ENCODE measurements at places on chromosomes 4 and X. TPM values are rescaled to one million over a fixed set of nuclear protein-coding genes. Genes with fewer than 3 reads are reported as not detected.

DNA sequence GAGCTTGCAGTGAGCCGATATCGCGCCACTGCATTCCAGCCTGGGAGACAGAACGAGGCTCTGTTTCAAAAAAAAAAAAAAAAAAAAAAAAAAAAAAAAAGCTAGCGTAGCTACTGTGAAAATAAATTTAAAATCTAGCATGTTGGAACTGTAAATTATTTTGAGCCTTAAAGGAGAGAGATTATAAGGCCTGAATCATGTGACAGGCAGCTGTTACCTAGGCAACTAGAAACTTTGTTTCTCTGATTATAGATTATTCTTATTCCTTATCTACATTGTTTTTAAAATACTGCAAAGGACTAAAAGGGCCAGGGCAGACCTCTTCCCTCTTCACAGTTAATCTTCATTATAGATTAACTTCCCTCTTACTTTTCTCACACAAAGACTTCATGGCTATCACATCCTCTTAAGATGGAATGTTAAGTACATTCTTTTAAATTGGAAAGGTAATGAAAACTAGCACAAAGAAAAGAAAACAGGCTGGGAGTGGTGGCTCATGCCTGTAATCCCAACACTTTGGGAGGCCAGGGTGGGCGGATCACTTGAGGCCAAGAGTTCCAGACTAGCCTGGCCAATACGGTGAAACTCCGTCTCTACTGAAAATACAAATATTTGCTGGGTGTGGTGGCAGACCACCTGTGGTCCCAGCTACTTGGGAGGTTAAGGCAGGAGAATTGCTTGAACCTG is 21.1 kb upstream of the PDS5A start:
- DNase-seq, result no peak

DNA sequence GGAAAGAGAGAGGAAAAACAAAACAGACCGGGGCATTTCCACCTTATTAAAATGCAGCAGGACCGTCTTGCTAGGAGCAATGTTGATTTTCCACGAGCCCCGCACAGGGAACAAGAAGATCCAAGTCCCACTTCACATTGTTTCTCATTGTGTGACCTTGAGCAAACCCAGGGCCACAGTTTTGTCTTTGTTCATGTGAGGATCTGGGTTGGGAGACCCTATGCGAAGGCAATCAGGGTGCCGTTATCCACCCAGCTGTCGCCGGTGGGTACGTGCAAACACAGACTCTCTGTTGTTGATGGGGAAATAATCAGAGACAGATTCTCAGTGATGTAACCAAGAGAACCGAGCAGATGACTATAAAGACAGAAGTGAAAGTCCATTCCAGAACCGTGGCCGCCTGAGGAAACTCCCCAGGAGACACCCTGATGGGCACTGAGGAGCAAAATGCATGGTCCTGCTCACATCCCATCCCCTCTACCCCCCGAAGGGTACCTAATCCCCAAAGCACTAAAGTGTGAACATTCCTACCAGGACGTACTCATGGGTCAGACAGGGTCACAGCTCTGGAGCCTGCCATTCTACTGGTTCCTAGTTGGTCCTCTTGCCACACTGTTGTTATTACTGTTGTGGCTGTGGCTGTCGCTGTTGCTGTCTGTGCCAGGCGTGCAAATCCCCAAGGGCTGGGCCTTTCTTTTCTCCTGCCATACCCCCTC is 102.7 kb upstream of the RBPJ start:
- DNase-seq, result no peak

DNA sequence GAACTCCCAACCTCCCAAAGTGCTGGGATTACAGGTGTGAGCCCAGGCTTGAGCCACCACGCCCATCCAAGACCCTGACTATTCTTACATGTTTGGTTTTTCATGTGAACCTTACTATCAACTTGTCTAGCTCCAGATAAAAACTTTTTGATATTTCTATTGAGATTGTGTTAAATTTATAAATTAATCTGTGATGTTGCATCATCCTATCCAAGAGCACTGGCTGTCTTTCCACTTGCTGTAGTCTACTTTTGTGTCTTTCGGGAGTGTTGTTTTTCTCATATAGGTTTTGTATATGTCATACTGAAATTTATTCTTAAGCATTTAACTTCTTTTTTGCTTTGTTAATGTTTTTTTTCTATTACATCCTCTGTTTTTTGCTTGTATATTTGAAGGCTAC is 34.6 kb downstream of the BRCC3 start:
- DNase-seq, result no peak

- DNase-seq, result no peak
These were observed 31.7 kb upstream of the INTU start for GRCh38 chr4:127601029-127601428.

- DNase-seq, result no peak
These were observed 516.8 kb upstream of the SPANXN1 start for GRCh38 chrX:144730471-144730870.

The GPR173 gene
- total RNA-seq, result 1.2 TPM

The SUPT20HL1 gene
- not detected for total RNA-seq

The TMEM47 gene
- total RNA-seq, result 2.9 TPM

GRCh38 chrX:147376601-147377422 is 534.9 kb upstream of the FMR1 start:
- DNase-seq, result no peak

The ADAMTS3 gene
- total RNA-seq, result 0.29 TPM

DNA sequence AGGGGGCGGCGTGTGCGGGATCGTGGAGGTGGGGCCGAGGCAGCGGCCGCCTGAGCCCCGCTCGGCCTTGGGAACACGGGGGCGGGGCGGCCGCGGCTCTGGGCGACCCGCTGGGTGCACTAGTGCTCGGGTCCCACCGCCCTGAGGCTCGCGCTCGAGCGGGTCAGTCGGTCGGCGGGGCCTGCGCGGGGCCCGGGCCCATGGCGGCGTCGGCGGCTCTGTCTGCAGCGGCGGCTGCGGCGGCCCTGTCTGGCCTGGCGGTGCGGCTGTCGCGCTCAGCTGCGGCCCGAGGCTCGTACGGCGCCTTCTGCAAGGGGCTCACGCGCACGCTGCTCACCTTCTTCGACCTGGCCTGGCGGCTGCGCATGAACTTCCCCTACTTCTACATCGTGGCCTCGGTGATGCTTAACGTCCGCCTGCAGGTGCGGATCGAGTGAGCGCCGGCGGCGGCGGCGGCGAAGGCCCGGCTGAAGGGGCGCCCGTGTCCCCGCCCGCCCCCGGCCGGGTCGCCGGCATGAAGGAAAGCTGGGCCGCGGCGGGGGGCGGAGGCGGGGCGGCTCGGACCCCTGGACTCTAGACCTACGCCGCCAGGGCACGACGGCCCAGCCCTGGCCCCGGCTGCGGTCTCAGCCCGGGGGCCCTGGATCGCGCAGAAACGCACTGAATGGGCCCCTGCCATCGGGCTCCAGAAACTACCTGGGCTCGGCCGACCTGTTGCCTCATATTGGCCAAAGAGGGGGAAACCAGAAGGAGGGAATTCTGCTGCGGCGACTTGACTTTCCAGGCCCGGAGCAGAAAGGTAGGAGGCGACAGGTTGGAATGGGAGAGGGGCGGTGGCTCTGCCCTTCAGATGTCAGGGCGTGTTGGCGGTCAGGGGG is at the start of gene SMIM10L2A:
Gene SMIM10L2A (plus strand): TSS at position 13 of the 878 bp plus-strand sequence. CDS start 188 bp downstream, at position 201.
- DNase-seq, result no peak
